ENCODE measurements at places on chromosomes 7 and 10. TPM values are rescaled to one million over a fixed set of nuclear protein-coding genes. Genes with fewer than 3 reads are reported as not detected.

The MMP21 gene
- not detected for total RNA-seq

The JAKMIP3 gene
- not detected for total RNA-seq

The FIGNL1 gene
- 49.3 TPM for total RNA-seq

The KEL gene
- 1.2 TPM for total RNA-seq

The MNX1 gene
- not detected for total RNA-seq

The CABCOCO1 gene
- 0.51 TPM for total RNA-seq

The PVRIG gene
- total RNA-seq = 0.80 TPM

The TMEM236 gene
- total RNA-seq = 0.24 TPM

The ECHS1 gene
- total RNA-seq = 91.9 TPM

The SLIT1 gene
- total RNA-seq = 0.05 TPM

The GPAM gene
- 8.2 TPM for total RNA-seq

The NAT16 gene
- not detected for total RNA-seq

The PIP gene
- total RNA-seq = not detected

The COL17A1 gene
- 1.2 TPM for total RNA-seq

Measured in endothelial cell of umbilical vein (primary cell).